ENCODE measurements at places on chromosomes 13 and 19.

- DNase-seq: no peak
These were observed 118.1 kb upstream of the SOX1 start for GRCh38 chr13:111948811-111949210.

- DNase-seq: peak; percentile 64
These were observed 14.5 kb downstream of the KLK4 start for GRCh38 chr19:50896591-50897190.

DNA sequence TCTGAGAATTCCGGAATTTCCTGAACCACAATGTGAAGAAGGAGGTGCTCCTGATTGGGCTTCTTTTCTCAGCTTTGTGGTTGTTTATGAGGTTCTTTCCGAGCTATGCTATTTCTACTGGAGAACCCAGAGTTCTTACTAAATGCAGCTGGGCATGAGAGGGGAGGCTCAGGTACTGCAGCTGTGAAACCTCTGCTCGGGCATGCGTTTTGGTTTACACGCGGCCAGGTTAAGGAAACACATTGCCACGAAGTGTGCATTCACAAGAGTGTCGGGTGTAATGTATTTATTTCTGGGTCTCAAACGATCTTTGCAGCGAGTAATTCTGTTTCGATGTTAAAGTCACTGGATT, 661 bp upstream of the MIR17HG start:
- DNase-seq: peak; percentile 63

- no peak for DNase-seq
These were observed 7.3 kb downstream of the ZNF555 start for GRCh38 chr19:2848616-2849015.

DNA sequence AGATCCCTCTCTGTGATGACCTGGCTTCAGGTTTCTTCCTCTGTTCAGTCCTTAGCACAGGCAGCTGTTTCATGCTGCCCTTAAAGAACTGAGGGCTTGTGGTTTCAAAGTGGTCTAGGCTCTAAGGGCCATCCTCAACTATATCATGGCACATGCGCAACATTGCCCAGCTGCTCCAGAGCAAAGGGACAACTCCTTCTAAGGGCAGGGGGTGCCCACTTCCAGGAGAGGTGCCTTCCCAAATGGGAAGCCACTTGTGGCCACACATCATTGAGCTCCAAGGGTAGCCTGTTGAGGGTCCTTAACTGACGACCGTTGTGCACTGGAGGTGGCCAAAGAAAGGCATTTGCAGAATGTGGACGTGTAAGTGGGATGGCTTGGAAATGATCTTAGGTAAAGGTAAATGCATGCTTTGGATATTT, 7.3 kb downstream of the GPR183 start:
- no peak for DNase-seq

DNA sequence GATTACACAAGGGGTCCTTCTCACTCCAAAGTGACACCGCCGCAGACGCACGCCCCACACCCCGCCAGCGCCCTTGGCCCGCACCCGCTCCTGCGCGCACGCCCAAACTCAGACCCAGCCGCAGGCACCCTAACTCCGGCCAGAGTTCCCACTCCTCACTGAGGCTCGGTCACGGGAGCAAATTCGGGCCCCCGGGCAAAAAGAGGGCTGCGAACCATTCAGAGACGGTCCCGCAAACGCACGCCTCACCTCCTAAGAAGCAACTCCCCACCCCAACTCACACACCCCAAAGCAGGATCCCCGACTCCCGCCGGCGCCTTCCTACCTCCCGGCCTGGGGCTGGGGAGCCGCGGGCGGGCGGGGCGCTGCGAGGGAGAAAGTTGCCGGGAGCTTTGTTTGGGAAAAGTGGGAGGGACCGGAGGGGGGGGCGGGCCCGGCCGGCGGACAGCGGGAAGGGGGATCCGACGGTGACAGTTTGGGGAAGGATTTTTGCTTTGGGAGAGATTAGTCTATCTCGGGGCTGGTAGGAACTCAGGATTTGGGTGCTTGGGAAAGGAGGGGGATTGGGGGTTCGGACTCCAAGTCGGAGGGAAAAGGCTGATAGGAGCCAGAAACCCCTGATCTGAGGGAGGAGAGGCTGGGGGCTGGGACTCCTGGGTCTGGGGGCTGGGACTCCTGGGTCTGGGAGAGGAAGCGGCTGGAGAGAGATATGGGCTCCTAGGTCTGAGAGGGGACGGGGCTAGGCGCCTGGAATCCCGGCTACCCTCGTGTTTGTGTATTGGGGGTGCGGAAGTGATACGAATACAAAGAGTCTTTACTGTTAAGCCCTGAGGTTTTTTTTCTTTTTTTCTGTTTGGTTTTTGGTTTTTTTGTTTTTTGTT, at the start of gene TEAD2:
TSS of gene TEAD2 (minus strand) at position 369 of the 881 bp plus-strand sequence. CDS start 2,341 bp downstream, outside the sequence.
- no peak for DNase-seq

GRCh38 chr19:19548915-19549759, 11.1 kb downstream of the CILP2 start:
- DNase-seq: no peak

DNA sequence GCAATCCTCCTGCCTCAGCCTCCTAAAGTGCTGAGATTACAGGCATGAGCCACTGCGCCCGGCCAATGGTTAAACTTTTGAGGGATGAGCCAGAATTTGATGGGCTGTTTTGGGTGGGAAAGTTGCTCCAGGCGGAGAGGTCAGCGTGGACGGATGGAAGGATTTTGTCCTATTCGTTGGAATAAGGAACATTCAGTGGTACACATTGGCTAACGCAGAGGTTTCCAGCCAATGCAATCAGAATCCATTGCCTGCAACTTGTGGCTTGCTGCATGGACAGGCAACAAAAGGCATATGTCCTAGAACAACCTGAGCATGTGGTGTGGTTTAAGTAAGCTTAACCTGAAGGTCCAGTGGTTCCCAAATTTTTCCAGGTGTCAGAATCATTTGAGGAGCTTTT, 35.5 kb upstream of the C1QTNF9 start:
- DNase-seq: no peak

- DNase-seq: no peak
These were observed 13.9 kb upstream of the OVOL3 start for GRCh38 chr19:36097036-36097435.

DNA sequence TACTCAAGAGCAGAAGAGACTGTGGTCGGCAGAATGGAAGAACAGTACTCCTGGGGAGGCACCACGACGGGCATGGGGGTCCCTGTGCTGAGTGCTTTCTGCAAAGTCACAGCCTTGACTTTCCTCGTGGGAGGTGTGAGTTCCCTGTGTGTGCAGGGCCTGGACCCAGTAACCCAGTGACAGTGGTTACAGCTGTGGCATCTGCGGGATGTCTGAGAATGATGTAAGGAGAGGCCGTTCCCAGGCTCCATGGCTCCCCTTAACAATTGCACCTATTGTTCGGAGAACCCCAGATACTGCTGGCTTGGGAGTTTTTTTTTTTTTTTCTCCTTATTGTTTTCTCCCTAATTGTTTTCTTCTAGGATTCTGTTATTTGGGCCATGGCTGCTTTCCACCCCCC, 5.1 kb upstream of the NANOS2 start:
- no peak for DNase-seq

DNA sequence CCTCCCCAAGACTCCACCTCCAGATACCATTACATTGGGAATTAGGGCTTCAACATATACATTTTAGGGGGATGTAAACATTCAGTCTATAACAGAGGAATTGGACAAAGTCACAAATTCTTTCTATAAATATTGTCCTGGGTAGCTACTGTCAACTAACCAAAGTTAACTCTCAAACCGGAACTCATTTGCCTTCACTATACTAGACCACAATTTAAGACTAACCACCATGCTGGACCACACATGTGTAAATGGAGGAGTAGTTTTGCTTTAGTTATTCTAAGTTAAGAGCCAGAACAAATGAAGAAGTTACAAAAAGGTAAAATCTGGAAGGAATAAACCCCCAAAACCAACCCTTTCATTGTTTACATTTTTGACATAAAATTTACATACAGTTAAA, 222.8 kb downstream of the NDFIP2 start:
- no peak for DNase-seq

DNA sequence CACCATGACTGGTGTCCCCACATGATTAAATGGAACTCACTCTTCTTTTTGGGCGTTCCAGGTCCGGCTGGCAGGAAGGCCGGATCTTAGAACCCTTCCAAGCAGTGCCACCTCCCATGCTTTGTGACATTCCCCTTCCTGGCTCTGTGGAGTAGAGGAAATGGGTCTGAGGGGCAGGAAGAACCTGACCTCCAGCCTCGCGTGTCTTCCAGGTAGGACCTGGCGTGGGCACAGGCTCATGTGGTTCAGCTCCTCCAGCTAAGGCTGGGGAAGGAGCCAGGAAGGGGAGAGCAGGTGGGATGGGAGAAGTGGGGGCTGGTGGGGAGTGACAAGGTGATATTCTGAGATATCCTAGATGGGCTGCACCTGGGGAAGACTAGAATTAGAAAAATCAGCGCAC, 2.1 kb downstream of the TMEM255B start:
- DNase-seq: no peak

DNA sequence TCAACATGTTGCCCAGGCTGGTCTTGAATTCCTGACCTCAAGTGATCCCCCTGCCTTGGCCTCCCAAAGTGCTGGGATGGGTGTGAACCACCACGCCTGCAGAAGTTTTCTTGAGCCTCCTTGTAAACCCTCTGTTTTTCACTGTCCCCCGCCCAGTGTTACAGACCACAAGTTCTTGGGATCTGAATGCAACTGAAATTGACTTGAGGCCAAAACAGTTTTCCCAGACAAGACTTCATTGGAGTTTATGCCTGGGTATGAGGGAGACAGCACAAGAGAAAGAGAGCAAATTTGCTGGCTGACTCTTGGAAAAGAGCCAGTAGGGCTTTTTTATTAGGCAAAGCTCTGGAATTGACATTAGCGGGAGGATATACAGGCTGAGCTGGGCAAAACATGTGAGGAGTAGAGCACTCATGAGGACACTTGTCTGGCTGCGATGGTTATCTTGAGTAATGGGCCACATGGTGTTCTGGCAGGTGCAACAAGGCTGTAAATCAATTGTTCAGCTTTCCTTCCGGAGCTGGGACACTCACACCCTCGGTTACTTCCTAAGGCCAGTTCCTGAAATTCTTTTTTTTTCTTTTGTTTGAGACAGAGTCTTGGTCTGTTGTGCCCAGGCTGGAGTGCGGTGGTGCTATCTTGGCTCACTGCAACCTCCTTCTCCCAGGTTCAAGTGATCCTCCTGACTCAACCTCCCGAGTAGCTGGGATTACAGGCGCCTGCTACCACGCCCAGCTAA, 12.7 kb upstream of the HNRNPL start:
- no peak for DNase-seq

DNA sequence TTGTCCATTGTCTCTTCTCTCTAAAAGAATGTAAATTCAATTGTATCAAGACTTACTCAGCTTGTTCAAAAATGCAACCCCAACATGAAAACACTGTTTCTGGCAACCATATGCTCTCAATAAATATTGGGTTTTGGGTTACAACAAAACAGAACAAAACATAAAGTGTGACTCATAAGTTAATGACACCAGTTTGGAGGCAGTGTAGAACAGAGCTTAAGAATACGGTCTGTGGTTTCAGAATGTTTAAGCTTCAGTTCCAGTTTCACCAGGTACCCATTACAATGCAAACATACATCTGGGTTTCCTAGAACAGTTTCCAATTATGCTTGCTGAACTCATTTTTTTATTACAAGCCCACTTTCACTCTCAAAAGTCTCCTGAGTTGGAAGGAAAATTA, 285.8 kb upstream of the PCDH9 start:
- no peak for DNase-seq

DNA sequence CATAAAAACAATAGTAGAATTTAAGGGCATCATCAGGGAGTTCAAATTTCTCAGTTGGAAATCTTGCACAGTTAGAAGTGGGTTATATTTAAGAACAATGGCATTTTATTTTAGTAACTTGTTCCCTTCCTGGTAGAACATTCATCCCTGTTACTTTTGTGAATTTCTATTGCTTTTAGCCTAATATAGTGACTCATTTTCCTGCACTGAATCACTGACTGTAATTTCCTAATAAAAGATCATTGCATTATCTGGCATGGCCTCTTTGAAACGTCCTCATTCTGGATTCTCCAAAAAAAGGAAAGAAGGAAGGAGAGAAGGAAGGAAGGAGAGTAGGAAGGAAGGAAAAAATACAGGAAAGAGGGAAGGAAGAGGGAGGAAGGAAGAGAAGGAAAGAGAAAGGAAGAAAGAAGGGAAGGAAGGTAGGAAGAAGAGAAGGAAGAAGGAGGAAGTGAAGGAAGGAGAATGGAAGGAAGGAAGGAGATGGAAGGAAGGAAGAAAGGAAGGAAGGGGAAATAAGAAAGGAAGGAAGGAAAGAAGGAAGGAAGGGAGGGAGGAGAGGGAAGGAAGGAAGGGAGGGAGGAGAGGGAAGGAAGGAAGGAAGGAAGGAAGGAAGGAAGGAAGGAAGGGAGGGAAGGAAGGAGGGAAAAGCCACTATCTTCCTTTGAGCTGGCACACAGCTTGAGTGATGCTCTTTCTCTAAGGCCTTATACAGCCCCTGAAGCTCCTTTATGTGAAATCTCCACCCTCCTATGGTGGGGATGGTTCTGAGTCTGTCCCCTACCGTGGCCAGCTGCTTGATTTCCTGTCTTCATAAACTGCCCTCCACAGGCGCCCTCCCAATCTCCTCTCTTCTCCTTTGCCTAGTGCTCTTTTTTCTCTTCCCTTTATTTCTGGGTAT, 29.8 kb upstream of the TM9SF2 start:
- no peak for DNase-seq

DNA sequence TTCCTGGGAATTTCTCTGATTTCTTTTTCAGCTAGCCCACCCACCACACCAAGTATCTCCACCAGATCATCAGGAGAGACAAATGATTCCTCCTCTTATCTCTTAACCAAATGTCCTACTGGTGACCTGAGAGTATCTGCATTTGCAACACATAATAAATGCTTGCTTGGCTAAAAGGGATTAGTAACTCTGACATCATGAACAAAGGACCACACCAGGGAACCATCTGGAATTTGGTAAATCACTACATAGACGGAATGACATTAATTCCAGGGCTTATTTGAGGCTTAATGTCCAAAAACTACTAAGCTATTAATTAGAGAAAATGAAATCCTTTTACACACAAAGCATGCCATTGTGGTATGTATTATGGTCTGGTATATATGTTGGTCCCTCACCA, 139.0 kb downstream of the RAP2A start:
- DNase-seq: no peak

DNA sequence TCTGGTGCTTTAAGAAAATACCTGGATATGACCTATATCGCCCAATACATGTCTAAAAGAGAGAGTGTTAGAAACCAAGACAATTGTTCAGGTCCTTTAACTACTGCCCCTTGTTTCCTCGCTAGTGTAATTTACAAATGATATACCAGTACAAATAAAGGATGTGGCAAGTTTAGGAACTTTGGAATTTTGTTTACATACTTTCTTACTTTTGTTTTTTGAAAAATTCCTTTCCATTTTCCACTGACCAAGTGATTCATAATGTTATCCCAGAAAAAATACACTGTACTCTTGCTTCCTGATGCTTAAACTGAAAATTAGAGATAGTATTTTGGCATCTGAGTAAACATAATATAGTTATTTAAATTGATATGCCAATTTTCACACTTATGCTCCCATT, 96.8 kb upstream of the CSNK1A1L start:
- DNase-seq: no peak

- no peak for DNase-seq
These were observed 651 bp upstream of the POLR1D start for GRCh38 chr13:27621116-27621365.

- DNase-seq: no peak
These were observed 1.6 kb downstream of the SIX5 start for GRCh38 chr19:45767410-45767880.

- no peak for DNase-seq
These were observed 246.9 kb downstream of the LIG4 start for GRCh38 chr13:107968470-107968869.
